ENCODE measurements at places on chromosomes 11 and 22. TPM values are rescaled to one million over a fixed set of nuclear protein-coding genes. Genes with fewer than 3 reads are reported as not detected.

CBX7 gene
- total RNA-seq = 53.9 TPM

GRCh38 chr22:47292546-47293320 lies 530.3 kb downstream of the TBC1D22A start:
- H3K4me3 ChIP-seq = no peak overlapping the region
- H3K27me3 ChIP-seq = no peaks in the 10 kb centered on the region
- H3K36me3 ChIP-seq = no peaks in the 10 kb centered on the region
- peak overlapping the region; percentile 87 for H3K27ac ChIP-seq

- H3K27me3 ChIP-seq = no peaks in the 10 kb centered on the region
- peak overlapping the region; percentile 77 for H3K4me3 ChIP-seq
- H3K27ac ChIP-seq = peak overlapping the region; percentile 99
- peaks cover 60% of the 10 kb centered on the region for H3K4me1 ChIP-seq
These were observed 2.0 kb downstream of the CDC42EP1 start for GRCh38 chr22:37562049-37562875.

DNA sequence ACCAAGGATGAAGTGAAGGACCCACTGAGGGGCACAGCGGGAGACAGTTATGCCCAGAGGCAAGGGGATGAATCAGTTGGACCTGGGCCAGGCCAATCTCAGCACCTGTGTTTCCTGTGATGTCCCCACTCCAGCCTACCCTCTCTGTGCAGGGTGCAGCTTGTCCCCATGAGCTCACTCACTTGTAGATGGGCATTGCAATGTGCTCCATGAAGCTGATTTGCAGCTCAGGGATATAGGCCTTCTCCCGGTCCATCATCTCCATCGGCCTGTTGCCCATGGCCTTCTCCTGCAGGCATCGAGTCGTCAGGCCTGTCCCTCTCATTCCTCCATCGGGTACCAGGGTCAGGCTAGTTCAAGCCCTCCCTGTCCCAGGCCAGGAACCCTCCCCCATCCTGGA lies 96.2 kb downstream of the PDE2A start:
- no peak overlapping the region for H3K27ac ChIP-seq
- no peak for DNase-seq
- H3K4me3 ChIP-seq = no peak overlapping the region
- no peaks in the 10 kb centered on the region for H3K4me1 ChIP-seq
